GM04503 (cell line): ENCODE measurements at places on chromosomes 13 and 19.
A peak's percentile ranks its signal among the peaks of the same experiment; 100 is the strongest.

DNA sequence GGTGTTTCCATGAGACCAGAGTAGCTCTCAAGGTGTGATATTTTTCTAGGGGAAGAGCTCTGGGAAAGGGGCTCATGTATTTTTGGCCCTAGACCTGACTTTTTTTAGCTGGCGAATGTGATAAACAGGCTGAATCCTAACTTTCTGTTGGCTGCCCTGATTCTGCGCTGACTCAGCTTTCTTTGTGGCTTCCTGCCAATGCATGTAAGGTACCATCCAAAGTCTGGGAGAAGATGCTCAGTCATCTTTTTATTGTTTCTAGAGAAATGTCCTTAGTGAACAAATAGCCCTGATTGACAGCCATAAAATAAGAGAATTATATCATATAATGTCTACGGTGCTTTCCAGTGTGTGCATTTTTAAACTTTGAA, 113.6 kb upstream of the MBNL2 start:
- DNase-seq, result no peak

- peak; percentile 79 for DNase-seq
Measured at GRCh38 chr19:38173291-38174041, 50.6 kb downstream of the DPF1 start.

GRCh38 chr13:67880916-67881315, 650.8 kb upstream of the PCDH9 start:
- DNase-seq, result no peak

- DNase-seq, result no peak
Measured at GRCh38 chr19:7639863-7640348, 3.0 kb downstream of the STXBP2 start.

DNA sequence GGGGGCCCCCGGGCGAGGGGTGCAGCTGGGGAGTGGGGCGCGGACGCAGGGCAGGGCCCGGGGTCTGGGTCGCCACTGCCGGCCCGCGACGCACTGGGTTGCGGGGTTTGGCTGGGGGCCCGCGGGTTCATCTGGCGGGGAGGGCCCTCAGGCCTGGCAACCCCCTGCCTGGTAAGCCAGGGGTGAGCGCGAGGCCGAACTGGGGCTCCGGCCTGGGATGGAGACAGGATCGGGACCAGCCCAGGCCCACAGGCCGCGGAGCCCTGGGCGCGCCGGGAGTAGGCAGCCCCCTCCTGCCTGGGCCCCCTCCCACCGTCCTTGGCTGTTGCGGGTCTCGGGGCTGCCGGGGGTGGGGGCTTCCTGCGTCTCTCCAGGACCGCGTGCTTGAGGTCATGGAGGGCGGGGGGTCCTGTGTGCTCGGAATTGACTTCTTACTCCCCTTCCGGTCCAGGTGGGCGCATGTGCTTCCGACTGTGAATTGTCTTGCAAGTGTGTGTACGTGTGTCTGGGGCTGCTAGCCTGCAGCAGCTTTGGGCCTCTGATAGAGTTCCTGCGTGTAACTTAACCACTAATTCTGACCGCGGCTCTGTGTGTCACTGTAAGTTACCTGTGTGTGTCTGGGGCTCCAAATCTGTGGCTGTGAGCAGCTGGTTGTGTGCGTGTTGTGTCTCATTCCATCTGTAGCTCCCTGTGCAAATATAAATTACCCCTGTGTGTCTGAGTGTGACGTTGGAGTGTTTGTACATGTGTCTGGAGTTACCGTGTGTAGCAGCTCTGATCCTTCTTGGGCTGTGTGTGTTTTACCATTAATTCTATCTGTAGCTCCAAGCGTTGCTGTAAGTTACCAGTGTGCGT, 751 bp downstream of the GRAMD1A start:
- no peak for DNase-seq

DNA sequence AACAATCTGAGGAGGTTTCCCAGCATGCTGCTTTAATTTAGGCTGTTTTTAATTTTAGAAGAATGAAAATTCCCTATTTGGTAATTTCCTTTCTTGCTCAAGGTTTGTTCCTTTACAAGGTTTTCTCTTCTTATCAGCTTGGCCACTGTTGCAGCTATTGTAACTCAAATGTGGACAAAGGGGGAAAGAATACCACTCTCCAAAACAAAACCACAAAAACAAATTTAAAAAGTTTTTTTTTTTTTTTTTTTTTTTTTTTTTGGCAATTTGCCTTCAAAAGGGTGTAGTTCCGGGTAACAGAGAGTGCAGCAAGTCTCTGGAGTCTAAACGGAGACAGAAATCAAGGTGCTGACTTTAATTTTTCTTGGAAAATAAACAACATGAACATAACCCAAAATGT, 306.4 kb upstream of the ARGLU1 start:
- DNase-seq, result no peak

DNA sequence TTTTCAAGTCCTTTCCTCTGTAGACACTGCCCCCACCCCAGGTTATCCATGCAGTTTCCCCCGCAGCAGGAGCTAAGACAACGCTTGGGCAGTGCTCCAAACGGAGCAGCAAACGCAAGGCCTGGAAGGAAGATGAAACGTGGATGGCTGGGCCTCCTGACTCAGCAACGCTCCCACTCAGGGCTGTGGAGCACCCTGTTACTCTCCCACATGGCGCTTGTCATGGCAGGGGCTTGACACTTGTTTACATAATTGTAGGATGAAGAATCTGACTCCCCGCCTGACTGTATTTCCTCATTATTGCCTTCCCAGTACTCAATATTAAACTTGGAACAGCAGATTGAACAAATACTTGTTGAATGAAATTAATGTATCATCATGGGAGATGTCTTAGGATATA, 799 bp upstream of the C1QTNF9B start:
- peak; percentile 60 for DNase-seq

- no peak for DNase-seq
Measured at GRCh38 chr13:97434397-97435201, 630 bp downstream of the RAP2A start.

DNA sequence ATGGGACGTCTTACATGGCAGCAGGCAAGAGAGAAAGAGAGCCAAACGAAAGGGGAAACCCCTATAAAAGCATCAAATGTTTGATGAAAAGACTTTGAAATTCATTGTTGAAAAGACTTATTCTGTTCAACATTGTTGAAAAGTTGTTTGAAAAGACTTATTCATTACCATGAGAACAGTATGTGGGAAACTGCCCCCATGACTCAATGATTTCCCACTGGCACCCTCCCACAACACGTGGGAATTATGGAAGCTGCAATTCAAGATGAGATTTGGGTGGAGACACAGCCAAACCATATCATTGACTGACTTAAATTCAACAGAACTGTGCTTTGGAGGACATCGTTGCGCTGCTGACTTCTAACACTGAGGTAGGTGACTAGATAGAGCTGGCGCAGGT, 48.0 kb upstream of the RCBTB2 start:
- no peak for DNase-seq

GRCh38 chr19:49546825-49547565, 19.2 kb downstream of the RCN3 start:
- peak; percentile 78 for DNase-seq

DNA sequence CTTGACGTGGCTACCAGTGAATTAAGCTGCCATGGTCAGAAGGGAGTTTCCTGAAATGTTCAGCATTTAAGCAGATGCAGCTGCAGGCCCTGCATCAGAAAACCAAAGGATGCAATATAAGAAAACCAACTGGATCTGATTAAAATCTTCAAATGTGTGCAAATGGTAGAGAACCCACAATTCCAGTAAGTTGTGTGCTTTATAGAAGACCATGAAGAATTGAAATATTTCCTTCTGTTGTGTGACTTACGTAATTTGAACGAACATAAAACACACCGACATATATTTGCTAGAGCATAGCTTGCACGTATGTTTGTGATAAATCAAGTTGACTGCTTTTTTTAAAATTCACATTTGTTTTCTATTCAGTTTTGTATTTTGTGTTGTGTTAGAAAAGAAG, 191.4 kb downstream of the COL4A1 start:
- DNase-seq, result no peak

DNA sequence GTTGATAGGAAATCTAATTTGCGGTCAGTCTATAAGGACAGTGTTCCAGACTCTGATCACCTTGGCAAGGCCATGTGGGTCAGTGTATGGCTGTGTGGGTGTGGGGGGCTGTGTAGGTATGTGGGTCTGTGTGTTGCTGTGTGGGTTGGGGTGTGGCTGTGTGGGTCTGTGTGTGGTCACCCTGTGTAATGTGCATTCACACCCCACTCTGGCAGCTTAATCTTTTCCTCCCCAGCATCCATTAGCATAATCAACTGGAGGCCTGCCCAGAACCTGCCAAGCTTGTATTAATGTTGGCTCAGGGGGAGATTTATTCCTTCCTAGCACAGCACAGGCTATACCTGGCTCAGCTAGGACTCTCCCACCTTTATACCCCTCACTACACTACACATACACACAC, 203.2 kb downstream of the TUBA3C start:
- DNase-seq, result no peak

DNA sequence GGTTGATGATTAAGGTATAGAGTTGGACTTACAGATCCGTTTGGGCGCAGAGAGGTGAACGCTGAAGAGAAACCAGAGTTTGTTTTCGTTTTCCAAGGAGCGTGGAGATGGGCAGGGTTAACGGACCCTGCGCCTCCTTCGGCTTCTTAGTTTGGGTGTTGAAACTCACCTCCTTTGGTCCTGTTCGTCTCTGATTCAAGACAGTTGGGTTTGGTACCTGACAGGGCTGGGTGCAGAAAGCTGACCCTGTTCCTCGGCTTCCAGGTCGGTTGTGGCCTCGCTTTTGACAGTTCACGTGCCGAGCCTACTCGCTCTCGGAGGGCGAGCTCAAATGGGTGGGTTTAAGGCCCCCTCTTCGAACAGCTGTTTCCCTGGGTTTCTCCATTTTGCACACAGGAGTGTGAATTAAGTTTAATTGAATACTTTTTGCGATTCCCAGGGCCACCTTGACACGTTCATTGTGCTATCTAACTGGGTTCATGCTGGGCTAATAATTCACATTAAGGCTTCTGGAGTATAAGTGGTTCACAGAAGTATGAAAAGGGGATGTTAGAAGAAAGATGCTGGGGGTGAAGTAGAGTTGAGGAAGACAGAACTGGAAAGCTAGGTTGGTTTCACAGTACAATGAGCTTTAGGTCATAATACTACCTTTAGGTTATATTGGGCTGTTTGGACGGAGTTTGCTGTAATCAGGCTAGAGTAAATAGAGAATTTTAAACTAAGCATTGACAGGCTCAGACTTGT, 638 bp downstream of the USPL1 start:
- DNase-seq, result no peak

GRCh38 chr13:112771877-112772538, 82.2 kb downstream of the ATP11A start:
- DNase-seq, result no peak

DNA sequence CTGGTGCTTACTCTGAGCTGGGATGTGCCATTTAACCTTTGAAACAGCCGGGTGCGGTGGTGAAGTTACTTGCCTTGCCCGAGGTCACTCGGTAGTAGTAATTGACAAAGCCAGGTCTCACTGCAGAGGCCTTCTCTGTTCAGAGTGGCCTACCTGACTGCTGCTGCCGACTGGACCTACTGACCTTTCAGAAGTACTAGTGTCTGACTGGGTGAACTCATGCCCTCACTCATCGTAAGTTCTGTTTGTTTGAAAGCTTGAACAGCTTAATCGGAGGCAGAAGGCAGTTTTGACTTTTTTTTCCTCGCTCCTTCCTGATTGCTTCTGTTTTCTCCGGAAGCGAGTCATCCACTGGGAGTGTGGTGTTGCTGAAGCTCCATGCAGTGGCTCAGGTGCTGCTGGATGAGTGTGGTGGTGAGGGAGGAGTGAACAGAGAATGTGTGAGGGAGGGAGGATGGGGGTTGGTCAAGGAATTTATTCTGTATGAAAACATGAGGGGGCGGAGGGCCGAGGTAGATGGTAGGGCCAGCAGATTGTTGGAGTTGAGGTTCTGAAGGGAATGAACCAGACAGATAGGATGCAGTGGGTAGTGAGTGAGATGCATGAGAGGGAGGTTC, 2.7 kb downstream of the SPINT2 start:
- no peak for DNase-seq

- no peak for DNase-seq
Measured at GRCh38 chr13:47853236-47853635, 147.8 kb downstream of the SUCLA2 start.

- DNase-seq, result no peak
Measured at GRCh38 chr19:4495471-4495870, 22.8 kb downstream of the PLIN4 start.

- no peak for DNase-seq
Measured at GRCh38 chr13:50284540-50284939, 269.3 kb downstream of the KCNRG start.

DNA sequence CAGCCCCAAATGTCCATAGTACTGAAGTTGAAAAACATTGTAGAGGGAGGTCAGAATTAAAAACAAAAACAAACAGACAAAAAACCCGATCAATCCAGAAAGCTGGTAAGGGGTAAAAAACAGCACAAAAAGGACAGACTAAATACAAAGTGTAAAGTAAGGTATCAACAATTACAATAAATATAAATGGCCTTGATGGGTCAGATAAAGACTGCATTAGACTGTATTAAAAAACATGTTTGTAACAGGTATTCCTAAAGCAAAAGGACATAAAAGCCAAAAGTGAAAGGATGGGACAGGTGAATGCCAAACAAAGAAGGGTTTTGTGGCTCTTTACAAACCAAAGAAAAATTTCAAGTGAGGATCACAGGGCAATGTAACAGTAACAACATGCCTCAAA, 16.3 kb downstream of the ZNF329 start:
- DNase-seq, result no peak

- DNase-seq, result no peak
Measured at GRCh38 chr13:106129993-106130392, 405.5 kb downstream of the EFNB2 start.

DNA sequence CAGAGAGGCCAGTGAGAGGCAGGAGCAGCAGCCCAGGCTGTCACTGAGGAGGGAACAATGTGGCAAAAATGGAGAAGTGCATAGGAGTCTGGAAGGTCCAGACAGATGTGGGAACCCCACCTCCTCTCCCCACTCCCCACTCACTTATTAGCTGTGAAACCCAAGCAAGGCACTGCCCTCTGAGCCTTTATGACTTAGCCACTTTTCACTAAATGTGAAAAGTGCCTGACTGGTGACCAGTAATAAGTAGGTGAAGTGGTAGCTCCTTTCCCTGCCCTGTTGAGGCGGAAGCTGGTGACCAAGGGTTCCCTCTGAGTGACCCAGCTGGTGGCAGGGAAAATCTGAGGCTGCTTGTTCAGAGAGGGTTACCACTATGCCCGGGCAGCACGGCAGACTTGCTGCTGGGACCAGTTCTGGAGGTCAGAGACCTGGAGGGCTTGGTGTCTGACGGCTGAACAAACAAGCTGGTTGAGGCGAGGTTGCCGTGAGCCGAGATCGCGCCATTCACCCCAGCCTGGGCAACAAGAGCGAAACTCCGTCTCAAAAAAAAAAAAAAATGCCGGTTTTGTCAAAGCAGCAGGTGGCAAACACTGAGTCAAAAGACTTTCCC, 80.0 kb downstream of the ZNF429 start:
- no peak for DNase-seq

- no peak for DNase-seq
Measured at GRCh38 chr13:97261254-97262005, 39.3 kb downstream of the MBNL2 start.

DNA sequence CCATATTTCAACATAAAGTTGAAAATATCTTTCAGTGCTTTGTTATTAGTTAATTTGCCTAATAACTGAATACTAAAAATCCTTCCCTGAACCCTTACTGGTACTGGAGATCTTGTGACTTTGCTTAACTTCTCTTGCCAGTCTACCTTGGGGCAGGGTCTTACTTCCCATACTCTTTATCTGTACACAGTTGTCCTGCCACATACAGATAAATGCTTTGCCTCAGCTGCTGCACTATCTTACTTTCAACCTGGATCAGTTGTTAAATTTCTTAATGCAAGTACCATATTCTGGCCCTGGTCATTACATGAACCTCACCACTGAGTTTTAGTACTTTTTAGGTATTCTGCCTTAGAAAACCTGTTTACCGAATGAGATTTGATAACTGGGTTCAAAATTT, 107.6 kb downstream of the PIBF1 start:
- no peak for DNase-seq

GRCh38 chr19:9883764-9884163, 48.6 kb downstream of the PIN1 start:
- DNase-seq, result no peak
